Activated CD4-positive, alpha-beta T cell treated with anti-CD3 and anti-CD28 coated beads for 1 hour (primary cell): ENCODE measurements at places on chromosomes 2 and 18.

- DNase-seq, result no peak
Observed at GRCh38 chr2:238122287-238123217, 15.9 kb upstream of the KLHL30 start.

- DNase-seq, result no peak
Observed at GRCh38 chr2:30686000-30686399, 121.2 kb downstream of the CAPN13 start.

- no peak for DNase-seq
Observed at GRCh38 chr18:61924550-61924949, 31.7 kb upstream of the RNF152 start.

DNA sequence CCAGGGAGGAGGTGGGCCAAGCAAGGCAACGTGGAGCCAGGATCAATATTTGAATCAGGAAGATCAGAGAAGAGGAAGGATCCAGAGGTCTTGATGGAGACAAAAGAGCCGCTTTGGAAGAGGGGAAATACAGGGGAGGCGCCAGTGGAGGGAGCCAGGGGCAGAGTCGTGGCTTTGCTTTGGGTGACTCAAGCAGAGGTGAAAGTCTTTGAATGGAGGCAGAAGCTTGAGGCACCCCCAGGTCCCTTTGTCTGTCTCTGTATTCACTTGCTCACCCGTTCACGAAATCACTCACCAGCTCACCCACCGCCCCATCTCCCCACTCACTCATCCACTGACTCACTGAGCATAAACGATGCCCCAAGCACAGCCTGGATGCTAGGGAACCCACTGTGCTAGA lies 134.1 kb downstream of the ACOXL start:
- DNase-seq, result no peak

GRCh38 chr2:26757873-26758789 lies 6.0 kb upstream of the SLC35F6 start:
- no peak for DNase-seq

DNA sequence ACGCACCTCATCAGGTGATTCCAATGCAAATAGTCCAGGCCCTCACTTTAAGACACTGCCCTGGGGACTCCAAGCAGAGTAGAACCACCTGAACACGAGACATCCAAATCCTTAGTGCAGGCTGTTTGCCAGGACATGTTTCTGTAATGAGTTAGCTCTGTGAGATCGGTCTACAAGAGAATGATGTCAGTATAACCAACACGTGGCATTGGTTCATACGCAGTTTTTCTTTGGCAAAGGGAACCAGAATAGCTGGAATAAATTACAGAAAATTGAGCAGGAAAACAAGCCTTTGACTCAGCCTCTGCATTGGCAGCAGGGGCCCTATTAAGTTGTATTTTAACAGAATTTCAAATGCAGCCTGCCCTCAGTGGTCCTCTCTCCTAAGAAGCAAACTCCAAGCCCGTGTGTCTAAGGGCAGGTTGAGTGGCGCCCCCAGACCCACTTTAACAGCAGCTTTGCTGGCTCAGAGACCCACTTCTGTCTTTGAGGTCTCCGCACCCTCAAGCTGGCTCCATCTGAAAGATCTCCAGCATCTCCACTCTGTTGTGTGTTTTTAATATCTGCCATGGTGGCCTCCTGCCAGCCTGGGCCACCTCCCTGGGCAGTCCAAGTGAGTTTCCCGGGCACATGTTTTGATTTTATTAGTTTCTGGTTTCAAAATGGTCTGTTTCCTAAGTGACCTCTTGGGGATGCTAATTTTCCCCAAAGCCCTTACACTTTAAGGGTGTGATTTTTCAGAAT lies 61.3 kb downstream of the ALPK2 start:
- no peak for DNase-seq

DNA sequence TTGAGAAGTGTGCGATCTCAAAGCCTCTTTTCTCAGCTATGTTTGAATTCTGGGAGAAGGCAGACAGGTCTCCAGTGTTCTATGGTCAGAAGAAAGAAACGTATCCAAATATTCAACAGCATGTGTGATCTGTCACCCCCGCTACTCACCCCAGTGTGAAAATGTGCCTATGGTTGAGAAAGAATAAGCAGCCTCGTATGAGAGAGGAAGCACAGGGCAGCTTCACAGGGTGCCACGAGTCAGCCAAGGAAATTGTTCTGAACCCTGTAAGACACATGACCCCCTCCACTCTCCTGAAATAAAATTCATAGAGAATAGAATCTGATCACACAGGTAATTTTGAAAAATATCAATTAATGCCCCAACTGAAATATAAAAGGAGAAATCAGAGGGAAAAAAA lies 8.0 kb upstream of the SF3B1 start:
- no peak for DNase-seq
